ENCODE measurements at places on chromosomes 2 and 18.

DNA sequence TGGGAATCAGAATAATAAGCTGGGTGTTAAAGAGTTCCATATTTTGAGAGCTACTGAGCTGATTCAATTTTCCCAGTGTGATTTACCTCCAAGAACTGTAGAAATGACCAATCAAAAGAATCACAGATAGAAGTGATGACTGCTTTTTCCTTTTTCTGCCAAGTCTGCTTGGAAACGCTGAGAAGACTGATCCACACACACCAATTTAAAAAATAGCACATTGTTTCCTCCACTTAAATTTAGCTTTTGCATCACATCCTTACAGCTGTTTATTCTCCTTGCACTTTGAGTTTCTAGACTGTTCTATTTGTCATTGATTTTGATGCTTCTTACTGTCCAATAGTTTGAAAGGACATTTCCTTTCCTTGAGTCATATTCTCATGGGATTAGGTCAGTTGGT, 590.3 kb upstream of the CHAC2 start:
- no peak for DNase-seq

DNA sequence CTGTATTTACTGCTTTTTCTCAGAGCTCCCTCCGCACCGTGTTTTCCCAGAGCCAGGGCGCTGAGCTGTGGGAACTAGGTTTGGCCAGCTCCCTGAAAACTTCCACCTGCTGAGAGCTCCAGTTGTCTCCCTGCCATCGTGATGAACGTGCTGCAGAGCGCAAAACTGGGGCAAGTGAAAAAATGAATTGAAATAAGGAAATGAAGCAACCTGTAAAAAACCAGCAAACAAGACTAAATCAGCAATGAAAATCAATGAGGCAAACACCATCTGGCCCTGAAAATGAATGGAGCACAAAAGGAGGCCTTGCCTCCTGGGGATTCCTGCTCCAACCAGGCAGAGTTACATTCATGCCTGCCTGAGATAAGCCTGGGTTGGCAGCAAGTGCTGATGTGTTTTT, 129.9 kb downstream of the MARCHF4 start:
- no peak for DNase-seq

GRCh38 chr2:191738003-191738402, 60.1 kb downstream of the NABP1 start:
- DNase-seq: no peak

- DNase-seq: no peak
These were observed 13.1 kb upstream of the SATB2 start for GRCh38 chr2:199470672-199471442.

- DNase-seq: no peak
These were observed 250.0 kb downstream of the SMAD2 start for GRCh38 chr18:47680488-47680887.

- no peak for DNase-seq
These were observed 530.0 kb downstream of the BCL11A start for GRCh38 chr2:60023256-60023985.

DNA sequence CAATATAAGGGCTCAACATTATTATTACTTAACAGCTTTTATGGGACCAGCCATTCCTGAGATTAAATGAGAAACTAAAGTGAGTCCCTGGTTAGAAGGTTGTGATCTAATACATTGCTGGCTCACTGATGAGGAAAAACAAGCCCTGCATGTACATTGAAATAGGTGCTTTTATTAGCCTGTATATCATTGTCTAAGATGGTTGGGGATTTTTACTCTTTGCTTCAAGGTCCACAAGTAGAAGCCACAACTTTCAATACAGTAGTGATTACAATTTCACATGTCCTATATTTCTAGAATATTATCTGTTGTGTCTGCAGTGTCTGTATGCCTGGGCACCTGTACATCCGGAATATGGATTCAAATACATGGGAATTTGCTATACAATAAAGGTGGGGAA, 104.1 kb upstream of the FZD5 start:
- no peak for DNase-seq

DNA sequence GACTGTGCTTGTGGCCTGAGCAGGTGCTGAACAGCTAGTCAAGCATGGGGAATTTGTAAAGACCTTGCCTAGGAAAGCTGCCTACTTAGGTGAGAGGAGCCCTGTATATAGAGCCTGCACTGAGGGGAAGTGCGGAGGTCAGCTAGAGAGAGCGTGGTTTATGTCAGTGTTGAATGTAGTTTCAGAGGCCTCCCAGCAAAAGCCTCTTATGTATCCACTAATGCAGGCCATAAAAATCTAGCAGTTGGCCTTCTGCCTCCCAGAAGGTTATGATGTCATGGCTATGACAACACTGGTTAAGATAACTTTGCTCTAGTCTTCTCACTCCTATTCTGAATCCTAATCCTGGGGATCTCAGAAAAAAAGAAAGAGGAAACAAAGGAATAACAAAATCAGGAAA, 88.9 kb downstream of the ASXL3 start:
- DNase-seq: no peak

DNA sequence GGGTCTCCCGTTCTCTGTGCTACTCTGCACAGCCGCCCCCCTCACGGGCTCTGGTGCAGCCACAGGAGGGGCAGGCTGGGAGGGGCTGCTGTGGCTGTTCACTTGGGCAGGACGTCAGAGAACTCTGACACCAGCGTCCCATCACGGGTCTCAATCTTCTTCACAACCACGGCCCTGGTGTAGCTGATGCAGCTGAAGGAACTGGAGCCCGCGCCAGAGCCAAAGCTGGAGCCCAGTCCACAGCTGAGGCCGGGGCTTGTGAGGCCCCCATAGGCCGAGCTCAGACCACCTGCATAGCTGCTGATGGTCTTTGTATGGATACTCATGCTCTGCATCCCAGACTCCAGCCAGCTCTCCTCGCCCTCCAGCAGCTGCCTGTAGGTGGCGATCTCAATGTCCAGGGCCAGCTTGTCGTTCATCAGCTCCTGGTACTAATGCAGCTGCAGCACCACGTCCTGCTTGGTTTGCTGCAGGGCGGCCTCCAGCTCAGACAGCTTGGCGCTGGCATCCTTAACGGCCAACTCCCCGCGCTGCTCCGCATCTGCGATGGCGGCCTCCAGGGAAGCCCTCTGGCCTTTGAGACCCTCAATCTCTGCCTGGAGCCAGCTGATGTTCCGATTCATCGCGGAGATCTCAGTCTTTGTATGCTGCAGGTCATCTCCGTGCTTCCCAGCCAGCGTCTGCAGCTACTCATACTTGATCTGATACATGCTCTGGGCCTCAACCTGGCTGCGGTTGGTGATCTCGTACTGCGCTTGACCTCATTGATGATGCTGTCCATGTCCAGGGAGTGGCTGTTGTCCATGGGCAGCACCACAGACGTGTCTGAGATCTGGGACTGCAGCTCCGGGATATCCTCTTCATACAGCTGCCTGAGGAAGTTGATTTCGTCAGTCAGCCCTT, 7.4 kb upstream of the DUSP19 start:
- peak; percentile 30 for DNase-seq

- DNase-seq: no peak
These were observed 265.7 kb upstream of the NT5C1B start for GRCh38 chr2:18855027-18855426.

- no peak for DNase-seq
These were observed 56.4 kb upstream of the OTOF start for GRCh38 chr2:26534098-26534864.

DNA sequence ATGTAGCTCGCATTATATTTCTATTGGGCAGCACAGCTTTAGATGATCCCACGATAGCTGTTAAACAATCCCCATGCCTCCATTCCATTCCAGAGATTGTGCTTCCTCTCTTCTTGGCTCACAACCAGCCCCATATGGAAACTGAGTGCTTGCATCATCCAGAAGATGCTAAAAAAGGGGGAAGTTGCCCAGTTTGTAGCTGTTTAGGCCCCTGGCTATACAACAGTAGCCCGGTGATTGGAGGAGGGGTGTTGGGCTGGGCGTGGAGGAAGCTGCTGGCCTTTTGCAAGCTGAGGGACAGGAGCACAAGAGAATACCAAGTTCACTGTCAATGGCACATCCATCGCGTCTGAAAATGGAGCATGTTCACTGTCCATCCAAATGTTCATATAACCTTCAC, 360.2 kb downstream of the ALK start:
- DNase-seq: no peak

DNA sequence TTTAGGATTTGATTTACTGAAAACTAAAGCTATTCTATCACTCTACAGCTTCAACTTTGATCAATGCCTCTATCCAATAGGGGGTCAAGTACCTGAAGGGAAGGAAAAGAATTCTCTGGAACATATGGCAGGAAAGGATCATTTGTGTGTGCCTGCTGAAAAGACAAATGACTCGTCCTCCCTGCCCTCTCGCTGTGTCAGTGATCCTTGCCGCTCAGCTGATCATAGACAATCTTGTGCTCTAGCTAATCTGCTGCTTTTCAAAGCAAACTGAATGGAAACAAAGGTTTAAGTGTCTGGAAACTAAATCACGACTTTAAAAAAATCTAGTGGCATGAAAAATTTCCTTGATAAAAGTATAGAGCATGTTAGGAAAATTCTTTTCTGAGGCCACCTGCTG, 75.6 kb upstream of the CPO start:
- no peak for DNase-seq

GRCh38 chr2:86492048-86492453, 50.9 kb downstream of the KDM3A start:
- DNase-seq: no peak

DNA sequence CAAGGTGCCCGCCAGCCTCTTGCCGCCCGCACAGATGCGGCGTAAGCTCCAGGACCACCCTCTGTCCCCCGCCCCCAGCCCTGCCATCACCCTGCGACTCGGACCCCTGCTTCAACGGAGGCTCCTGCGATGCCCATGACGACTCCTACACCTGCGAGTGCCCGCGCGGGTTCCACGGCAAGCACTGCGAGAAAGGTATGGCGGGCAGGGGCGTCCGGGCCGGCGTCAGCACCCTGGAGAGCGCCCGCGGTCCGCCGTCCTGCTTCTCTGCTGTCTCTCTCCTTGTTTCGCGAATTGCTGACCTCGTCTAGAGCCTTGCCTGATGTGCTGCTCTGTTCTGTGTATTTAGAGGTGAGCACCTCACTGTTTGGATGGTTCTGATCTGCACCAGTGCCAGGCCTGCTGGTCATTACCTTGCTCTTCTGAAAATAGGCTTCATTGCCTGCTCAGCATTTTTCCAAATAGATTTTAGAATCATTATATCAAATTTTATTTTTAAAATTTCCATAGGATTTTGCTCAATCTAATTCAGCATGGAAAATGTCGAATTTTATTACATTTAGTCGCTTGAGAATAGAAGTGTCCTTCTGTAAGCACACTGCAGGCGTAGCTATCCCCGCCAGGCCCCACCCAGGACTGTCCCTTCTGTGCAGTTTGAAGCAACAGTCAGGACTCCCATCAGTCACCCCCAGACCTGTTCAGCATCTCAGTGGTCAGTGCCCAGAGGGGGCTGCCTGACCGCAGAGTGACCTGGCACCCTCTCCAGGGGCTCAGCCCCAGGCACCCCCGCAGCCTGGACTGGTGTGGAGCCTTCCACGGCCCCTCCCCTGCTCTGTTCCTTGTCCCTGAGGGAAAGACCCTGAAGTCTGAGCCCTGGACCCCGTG, 51.6 kb downstream of the SNED1 start:
- no peak for DNase-seq

GRCh38 chr18:76662626-76663025, 159.7 kb upstream of the ZNF236 start:
- no peak for DNase-seq

GRCh38 chr2:196431076-196431475, 208.4 kb upstream of the CCDC150 start:
- DNase-seq: no peak

GRCh38 chr2:118055512-118056164, 32.6 kb upstream of the INSIG2 start:
- DNase-seq: no peak

DNA sequence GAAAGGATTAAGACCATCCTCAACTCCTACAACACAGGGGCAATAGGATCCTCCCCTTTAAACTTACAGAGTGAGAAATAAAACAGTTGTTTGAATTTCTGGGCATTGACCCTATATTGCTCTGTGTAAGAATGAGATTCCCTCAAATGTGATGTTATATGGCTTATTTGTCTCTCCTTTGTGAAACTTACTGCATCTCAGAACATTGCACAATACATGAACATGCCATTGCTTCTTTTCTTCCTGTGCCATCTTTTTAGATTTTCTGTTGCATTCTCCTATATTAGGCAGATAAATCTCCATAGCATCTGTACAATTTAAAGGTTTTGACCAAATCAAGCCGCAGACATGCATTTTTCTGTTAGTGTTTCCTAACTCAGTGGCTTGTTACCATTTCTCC, 941.9 kb upstream of the FANCL start:
- no peak for DNase-seq

- DNase-seq: no peak
These were observed 1413.0 kb downstream of the DSC3 start for GRCh38 chr18:29629493-29630036.

- peak; percentile 1 for DNase-seq
These were observed 373.7 kb downstream of the RBM43 start for GRCh38 chr2:150887926-150888325.

DNA sequence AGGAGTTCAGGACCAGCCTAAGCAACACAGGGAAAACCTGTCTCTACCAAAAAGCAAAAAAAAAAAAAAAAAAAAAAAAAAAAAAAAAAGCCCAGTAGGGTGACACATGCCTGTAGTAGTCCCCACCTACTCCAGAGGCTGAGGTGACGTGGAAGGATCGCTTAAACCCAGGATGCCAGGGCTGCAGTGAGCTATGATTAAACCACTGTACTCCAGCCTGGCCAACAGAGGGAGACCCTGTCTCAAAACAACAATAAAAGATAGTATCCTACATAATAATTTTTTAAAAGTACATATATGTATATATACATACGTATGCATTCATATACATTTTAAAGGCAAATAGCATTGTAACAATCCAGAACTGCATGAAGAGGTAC, 51.7 kb downstream of the SOS1 start:
- no peak for DNase-seq

GRCh38 chr2:139963863-139964355, 1183.7 kb upstream of the NXPH2 start:
- no peak for DNase-seq

- DNase-seq: no peak
These were observed 1469.7 kb upstream of the PIK3C3 start for GRCh38 chr18:40485318-40485717.

DNA sequence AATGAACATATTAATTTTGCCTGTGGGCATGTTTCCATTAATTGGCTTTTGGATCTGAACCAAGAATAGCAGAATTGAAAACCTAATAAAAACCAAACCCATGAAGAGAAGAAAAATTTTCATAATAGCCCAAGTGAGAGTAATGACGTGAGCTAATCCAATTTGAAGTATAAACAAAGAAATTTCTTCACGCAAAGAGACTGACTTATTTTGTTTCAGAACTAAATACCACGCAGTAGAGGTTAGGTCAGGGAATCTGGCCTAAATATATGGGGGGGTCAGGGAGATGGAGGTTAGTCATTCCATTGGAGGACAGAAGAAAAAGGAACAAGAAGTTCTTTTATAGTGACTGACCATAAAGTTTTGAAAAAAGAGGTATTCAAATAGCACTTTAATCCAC, 94.1 kb upstream of the CYP1B1 start:
- DNase-seq: no peak

DNA sequence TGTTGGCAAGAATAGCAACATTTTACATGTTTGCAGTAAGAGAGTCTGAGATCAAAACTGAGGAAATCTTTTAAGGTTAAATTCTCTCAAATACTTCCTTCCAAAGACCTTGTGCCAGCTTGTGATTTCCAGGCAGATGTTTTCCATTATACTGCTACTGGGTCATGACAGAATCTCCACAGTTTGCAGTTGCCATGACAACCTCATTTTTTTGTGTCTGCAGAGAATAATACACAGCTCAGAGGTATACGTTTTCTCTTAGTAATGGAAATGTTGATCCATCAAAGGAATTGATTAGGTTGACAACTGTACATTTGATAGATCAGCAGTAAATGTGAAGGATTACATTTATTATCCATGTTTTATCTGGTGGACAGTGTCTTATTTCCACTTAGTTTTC, 29.1 kb upstream of the CSRNP3 start:
- DNase-seq: no peak
